ENCODE measurements at places on chromosomes 12 and 14.

- no peak for DNase-seq
Observed at GRCh38 chr12:132583411-132583710, 27.0 kb downstream of the LRCOL1 start.

DNA sequence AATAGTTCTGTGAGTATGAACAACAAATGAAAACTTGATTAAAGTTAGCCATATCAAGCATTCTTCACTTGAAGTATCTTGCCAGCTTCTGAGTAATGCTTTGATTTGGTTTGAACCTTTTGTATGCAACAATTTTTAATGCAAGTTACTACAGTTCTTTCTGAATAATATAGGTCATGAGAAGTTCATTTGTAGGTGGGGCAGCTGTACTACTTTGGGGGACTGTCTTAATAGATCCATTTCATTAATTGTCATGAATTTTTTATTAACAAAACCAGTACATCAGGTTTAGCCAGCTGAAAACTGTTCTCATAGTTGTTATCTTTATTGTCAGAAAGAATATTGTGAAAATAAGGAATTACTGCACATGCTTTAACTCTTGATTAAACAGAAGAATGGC, 142.7 kb downstream of the FOXA1 start:
- DNase-seq, result no peak

DNA sequence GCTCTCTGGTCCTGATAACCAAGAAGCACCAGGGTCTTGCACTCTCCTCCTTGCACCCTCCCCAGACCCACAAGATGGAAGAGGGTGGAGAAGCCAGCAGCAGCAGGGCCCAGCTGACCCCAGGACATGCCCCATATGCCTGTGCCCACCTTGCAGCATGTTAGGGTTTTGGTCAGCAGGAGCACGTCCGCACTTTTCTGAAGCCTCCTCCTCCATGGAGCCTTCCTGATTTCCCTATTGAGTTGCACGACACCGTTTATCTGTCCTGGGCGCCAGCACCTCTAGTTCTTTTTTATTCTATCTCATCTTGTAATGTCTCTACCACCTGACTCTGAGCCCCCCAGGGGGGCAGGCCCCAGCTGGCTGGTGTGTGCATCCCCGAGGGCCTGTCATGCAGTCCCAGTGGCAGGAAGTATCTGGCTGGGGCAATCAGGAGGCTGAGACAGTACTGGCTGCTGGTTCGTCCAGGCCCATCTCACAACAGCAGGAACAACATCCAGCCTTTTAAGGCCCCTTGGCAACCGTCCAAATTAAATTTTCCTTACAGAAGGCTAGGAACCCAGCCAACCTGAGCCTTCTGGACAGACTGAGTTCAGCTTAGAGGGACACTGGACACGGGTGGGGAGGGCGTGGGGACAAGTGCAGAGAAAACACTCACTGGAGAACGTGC, 39.6 kb downstream of the CCDC85C start:
- DNase-seq, result no peak

DNA sequence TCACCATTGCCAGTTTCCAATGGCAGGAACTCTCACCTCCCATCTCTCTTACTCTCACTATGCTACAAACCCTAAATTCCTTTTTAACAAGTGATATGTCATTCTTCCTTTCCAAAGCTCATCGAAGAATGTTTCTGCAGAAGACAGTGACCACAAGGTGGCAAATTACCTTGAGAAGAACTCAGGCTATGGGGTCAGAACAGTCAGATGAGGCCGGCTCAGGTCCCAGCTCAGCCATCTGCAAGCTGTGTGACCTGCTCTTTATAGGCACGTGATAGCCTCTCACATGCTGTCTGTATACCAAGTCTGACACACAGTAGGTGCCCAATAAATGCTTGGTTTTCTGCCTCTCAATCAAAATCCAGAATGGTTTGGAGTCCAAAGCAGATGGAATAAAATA, 80.7 kb downstream of the FOXN3 start:
- no peak for DNase-seq

GRCh38 chr14:40058901-40059897, 627.0 kb upstream of the FBXO33 start:
- DNase-seq, result no peak

GRCh38 chr12:132866251-132866828, 21.1 kb downstream of the CHFR start:
- no peak for DNase-seq

DNA sequence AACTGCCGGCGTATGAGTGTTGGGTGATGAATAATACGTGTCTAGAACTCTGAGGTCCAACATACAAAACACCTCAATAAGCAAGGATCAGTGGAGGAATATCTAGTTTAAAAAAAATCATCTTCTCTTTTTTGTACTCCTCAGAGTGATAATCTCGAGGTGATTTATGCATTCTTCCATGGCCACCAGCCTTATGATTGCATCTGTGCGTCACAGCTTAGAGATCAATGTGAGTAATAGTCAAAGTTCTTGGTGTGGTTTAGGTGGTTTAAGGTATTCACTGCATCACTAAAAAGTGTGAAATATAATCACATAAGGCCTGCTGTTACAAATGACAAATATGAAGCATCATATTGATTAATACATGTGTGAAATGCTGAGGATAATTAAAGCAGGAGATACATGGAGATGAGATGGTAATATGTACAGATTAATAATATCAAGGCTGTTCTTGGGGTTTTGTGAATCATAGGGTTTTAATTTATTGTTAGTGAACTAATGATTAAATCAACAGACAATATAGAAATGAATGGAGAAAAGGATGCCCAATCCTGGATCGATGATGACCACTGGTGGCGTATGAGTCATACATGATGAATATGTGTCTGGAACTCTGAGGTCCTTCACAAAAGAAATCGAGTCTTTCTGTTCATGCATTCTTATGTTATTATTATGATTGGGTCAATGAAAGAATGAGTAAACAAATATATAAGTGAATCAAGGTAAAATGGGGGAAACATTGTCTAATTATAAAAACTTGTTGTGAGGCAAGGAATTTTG, 68.8 kb upstream of the RTL1 start:
- no peak for DNase-seq

- no peak for DNase-seq
Observed at GRCh38 chr12:102010265-102010994, 51.4 kb downstream of the WASHC3 start.

DNA sequence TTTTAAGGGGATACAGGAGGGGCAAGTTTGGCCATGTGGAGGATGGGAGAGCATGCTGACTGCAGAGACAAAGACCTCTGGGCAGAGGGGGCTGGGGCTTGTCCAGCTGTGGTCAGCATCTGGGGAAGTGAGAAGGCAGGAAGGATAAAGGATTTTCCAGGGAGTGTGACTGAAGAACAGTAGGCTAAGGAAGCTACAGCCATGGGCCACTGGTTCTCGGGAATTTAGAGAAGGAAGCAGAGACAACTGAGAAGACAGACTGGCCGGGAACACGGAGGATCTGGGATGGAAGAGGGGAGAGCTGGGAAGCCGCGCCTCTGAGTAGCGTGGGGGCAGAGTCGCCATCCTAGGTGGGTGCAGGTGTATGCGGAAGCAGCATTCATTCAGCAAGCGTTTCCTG, 7.0 kb upstream of the PGAM5 start:
- DNase-seq, result no peak

- DNase-seq, result no peak
Observed at GRCh38 chr12:19675361-19675760, 236.1 kb downstream of the AEBP2 start.

DNA sequence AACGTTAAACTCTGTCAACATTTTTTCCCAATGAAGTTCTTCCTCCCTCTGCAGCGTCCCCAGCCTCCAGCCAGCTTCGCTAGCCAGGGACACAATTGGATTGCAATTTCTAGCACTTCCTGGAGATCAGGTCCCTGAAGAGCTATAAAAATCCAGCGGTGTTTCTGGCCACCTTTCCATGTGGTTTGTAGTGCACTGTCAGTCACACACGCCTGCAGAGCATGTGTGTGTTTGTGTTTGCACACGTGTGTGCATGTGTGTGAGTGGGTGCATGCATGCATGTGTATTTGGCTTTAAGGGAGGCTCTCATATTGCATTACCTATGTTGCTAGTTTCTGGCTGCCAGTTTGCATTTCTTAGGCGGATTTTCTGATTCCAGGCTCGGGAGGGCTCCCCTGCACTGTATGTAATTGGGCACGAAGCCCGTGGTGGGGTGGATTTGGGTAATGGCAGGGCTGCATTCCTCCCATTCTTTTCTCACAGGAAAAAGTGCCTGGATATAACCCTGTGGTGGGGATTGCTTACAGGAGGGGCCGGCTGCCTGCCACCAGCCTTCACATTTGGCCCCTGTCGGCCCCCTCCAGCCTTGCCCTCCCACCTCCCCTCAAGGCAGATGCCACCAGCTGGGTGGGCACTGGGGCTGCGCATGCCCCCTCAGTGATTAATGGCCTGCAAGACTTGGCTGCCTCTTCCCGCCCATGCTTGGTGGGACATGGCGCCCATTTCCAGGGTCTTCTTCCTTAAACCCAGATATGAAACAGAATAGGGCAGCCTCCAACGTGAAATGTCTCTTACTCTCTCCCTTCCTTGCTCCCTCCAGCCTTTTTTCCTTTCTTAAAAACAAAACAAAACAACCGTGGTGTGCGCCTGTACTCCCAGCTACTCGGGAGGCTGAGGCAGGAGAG, 74.0 kb downstream of the TSPAN9 start:
- no peak for DNase-seq

DNA sequence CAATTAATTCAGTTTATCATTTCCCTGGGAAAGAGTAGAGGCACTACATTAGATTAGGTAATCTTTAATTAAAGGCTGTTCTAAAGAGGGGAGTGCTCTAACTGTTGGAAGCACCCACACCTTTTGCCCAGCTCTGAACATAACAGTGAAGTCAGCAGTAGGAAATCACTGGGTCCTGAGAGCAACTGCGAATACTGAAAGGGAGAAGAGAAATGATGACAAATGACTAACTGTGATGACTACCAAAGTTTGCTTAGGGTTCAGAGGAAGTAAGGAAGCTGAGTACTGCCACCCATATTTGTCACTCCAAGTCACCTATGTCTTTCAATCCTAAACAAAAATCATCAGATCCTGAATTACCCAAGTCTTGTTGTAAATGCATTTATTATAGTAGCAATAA, 140.6 kb downstream of the EPS8 start:
- no peak for DNase-seq

DNA sequence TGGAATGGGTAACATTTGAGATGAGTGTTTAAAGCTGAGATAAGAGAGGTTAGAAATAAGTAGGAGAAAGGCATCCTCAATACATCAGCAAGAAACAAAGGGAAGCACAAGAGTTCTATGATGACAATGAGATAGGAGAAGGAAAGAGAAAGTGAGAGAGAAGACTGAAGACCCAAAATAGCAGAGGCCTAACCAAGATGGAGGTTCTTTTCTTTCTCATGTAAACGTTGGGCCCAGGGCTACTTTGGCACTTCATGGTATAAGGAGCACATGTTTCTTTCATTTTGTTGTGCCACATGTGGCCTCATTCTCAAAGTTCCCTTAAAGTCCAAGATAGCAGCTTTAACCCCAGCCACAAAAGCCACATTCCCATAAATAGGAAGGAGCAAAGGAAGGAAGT, 120.5 kb upstream of the RMST start:
- no peak for DNase-seq

- DNase-seq, result no peak
Observed at GRCh38 chr12:92543359-92543758, 159.4 kb upstream of the PLEKHG7 start.

GRCh38 chr12:47801170-47801903, 18.4 kb downstream of the HDAC7 start:
- no peak for DNase-seq

DNA sequence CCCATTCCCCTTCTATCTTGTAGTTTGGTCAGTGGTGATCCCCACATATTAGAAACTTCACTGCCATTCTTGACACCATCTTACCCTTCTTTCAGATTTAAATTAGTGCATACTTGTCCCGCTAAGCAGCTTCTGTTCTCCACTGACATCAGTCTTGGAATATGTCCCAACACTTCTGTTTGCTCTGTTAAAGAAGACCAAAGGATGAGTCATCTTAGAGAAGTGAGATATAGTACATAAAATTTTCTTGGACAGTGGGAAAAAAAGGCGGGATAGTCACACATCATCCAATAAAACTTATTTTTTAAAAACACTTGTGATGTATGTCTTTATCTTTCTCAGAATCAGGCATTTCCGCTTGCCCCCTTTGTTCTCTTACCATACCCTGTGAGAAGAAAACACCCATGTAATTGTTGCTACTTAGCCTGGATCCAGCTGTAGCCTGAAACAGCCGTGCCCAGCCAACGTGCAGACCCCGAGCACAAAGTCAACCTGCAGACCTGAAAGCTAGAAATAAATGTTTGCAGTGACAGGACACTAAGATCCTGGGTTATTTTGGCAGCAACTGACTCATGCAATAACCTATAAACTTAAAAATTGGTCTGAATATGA, 100.1 kb upstream of the PDE3A start:
- no peak for DNase-seq

DNA sequence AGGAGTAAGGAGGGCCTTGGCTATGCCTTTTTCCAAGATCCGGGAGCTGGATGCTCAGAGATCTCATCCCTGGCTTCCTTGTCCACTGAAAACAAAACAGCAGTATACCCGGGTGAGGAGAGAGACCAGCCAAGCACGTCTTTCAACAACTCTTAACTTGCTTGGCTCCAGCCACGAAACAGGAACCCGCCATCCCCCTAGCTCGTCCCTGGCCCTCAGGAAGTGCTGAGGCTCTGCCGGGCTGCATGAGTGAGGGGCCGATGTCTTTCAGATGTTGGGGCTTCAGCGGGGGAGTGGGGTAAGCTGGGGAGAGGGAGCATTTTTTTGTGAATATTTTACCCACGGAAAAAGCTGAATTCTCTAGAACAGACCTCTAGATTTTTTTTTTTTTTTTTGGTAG, 231.1 kb downstream of the CACNA1C start:
- no peak for DNase-seq

- no peak for DNase-seq
Observed at GRCh38 chr12:99130808-99131553, 485.9 kb downstream of the APAF1 start.

- DNase-seq, result no peak
Observed at GRCh38 chr14:96120392-96120791, 81.2 kb downstream of the C14orf132 start.

DNA sequence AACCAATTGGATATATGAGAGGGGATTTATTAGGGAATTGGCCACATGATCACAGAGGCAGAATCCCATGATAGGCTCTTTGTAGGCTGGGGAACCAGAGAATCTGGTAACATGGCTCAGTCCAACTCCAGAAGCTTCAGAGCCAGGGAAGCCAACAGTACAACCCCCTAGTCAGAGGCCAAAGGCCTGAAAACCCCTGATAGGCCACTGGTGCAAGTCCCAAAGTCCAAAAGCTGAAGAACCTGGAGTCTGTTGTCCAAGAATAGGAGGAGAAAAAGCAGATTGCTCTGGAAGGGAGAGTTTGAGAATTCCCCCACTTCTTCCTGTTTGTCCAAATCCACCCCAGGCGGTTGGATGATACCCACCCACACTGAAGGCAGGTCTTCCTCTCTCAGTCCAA, 8.2 kb upstream of the TROAP start:
- DNase-seq, result no peak

GRCh38 chr12:96189781-96190180, 4.4 kb upstream of the ELK3 start:
- DNase-seq, result no peak

DNA sequence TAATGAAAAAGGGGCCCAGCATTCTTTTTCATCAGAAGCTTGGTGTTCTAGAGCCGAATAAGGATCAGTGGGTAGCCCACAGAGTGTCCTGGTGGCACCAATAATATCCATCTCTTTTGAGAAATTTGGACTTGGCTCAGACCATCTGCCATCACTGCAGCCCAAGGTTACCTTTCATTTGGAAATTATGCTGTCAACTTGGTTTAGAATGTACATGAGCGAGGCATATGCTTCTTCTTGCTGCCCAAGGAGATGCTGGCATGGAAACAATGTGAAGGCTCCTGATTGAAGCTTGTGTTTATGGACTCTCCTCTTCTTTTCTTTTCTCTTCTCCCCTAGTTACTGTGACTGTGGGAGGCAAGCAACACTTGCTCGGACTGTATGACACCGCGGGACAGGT, 50.0 kb downstream of the GPHB5 start:
- no peak for DNase-seq

All from activated T-helper 9 cell treated with anti-CD3 and anti-CD28 coated beads, Interleukin-2, amount 50 U/mL, for 16 hours (primary cell).